Right ventricle myocardium inferior (tissue), 1 donor: ENCODE measurements at places on chromosomes 6 and 20. TPM values are rescaled to one million over a fixed set of nuclear protein-coding genes. Genes with fewer than 3 reads are reported as not detected.

DNA sequence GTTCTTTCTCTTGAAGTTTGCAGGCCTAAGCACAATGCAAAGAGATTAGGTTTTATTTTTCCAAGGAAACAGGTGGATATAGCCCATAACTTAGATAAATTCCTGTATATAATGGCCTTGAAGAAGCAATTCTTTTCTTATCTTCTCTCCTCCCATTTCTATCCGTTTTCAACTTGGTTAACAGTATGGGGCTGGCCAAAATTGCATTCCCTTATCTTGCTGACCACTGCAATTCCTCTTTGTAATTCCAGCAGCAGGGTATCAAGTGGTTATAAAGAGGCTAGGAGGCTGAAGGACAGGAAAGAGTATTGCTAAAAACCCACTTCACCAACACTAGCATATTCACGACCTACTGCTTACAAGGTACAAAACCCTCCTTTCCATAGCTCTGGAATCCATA, 643.5 kb upstream of the ID4 start:
- DNase-seq: no peak

DNA sequence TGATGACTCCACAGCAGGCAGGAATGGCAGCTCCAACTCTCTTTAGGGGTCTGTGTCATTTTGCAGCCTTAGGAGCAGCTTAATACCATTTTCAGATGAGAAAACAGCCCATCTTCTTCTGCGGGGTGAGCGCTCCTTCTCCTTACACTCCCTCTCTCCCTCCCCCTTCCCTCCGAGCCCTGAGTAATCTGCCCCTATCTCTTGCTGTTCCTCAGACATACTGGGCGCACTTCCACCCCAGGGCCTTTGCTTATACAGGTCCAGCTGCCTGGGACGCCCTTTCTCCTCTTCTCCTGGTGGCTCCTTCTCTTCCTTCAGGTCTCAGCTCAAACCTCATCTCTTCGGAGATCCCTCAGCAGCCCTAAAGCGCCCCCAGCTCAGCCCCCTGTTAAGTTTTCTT, 54.8 kb downstream of the SNAI1 start:
- no peak for DNase-seq

DNA sequence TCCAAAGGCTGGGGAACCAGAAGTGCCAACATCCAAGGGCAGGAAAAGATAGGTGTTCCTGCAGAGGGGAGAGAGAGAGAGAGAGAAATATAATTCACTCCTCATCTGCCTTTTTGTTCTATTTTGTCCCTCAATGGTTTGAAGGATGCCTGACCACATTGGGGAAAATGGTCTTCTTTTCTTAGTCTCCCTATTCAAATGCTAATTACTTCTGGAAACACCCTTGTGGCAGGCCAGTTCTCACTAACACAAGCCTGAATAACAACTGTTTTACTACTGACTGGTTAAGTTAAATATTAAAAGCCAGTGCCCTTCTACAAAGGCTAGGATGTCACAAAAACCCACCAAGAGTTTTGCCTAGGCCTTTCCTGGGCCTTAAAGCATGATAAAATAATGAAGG, 425.4 kb upstream of the HTR1E start:
- DNase-seq: no peak

ZC2HC1B gene
- not detected for total RNA-seq

GGTLC1 gene
- total RNA-seq: not detected

DNA sequence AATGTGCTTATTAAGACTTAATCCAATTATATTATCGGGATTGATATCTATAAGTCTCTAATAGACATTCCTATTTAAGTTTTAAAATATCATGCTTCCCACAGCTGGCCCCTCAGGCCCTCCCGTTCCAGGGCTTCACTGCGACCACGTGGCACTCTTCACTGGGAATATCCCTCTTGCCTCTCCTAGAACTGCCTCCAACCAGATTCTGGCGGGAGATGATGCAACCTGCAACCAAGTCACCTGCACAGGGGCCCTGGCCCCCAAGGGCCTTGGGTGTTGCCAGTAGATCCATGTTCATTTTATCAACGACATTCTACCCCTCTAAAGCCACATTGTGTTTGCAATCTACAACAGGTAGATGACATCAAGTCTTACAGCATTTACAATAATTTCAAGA, 18.4 kb upstream of the RAMACL start:
- DNase-seq: no peak

- no peak for DNase-seq
Observed at GRCh38 chr6:10418862-10419748, 4.2 kb upstream of the TFAP2A start.

GRCh38 chr20:41734506-41734945, 116.3 kb upstream of the CHD6 start:
- DNase-seq: no peak

CAPN11 gene
- total RNA-seq: 0.27 TPM

GPX5 gene
- not detected for total RNA-seq

- DNase-seq: no peak
Observed at GRCh38 chr6:14638435-14638905, 520.9 kb downstream of the CD83 start.

GRCh38 chr6:107416145-107416544, 43.2 kb downstream of the PDSS2 start:
- DNase-seq: no peak
